Thoracic aorta (tissue), 2 donors: ENCODE measurements at places on chromosomes 11 and 22. TPM values are rescaled to one million over a fixed set of nuclear protein-coding genes. Genes with fewer than 3 reads are reported as not detected.

Gene C11orf65
- not detected for total RNA-seq

Gene ZFP91
- total RNA-seq, result 45.8 TPM

Gene APOA4
- 0.99 TPM for total RNA-seq

Gene OR51B2
- not detected for total RNA-seq

Gene ISX
- total RNA-seq, result not detected

Gene MYRF
- total RNA-seq, result 5.1 TPM

Gene C11orf42
- total RNA-seq, result not detected
